Stimulated activated CD8-positive, alpha-beta memory T cell treated with anti-CD3 and anti-CD28 coated beads, Interleukin-4, amount 100 ng/mL, for 48 hours (primary cell): ENCODE measurements at places on chromosomes 2 and 18.

DNA sequence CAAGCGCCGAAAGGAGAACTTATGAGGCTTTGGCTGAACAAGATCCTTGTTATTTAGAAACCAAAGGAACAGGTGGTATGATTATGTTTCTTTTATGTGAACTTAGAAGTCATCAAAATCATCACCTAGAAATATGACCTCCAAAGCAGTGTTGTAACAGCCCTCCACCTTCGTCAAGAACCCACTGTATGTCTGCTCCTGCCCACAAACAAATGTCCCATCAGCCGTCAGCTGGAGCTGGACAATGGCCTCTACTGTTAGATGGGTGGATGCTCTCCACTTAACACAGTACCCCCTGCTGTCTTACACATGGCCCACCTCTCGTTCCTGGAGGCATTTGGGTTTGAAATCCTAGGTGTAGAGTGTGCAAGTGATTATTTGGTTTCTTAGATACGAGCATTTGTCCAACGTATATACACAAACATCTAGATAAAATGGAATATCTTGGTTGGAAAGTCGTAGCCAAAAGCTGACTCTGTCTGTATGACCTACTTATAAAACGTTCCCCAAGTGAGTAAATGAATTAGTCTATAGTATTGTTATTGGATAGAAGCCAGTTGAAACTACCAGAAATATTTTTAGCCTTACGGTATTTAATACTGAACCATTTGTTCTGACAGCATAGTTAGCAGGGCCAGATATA, 113.0 kb downstream of the CRIM1 start:
- no peak for DNase-seq

GRCh38 chr2:204625135-204625534, 79.9 kb downstream of the PARD3B start:
- no peak for DNase-seq

- no peak for DNase-seq
Measured at GRCh38 chr2:206647985-206648384, 5.7 kb downstream of the FAM237A start.

DNA sequence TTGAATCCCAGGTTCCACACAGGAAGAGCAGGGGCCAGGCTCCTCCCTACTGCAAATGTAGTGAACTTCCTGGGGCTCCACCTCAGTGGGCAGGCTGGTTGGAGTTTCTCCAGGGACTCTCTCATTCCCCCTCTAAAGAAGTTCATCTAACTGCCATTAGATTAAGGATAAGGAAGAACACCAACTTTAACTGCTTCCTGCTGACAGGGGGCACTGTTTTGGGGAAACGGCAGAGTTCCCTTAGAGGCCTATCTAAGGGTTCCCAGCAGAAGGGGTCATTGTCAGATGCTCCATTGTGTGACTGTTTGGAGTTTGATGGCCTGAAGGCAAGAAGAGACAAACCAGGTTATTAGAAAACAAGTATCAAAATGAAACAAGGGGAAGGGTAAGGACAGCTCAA, 2159.7 kb upstream of the PIK3C3 start:
- no peak for DNase-seq

GRCh38 chr2:180618570-180618969, 361.8 kb upstream of the UBE2E3 start:
- DNase-seq = no peak

DNA sequence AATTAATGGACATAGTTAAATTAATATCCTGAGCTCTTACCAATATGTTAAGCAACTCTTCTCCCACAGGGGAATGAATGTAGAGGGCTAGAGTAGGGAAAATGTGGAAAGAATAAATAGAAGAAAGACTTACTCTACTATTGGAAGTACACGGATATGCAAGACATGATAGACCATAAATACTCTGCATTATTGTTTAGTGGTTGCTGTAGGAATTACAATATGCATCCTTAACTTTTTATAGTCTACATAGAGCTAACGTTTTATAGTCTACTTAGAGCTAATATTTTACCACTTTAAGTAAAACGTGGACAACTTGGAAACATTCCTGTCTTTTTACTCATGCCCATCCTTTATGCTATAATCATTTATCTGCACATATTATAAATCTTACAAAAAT, 163.8 kb upstream of the GALNT5 start:
- no peak for DNase-seq

DNA sequence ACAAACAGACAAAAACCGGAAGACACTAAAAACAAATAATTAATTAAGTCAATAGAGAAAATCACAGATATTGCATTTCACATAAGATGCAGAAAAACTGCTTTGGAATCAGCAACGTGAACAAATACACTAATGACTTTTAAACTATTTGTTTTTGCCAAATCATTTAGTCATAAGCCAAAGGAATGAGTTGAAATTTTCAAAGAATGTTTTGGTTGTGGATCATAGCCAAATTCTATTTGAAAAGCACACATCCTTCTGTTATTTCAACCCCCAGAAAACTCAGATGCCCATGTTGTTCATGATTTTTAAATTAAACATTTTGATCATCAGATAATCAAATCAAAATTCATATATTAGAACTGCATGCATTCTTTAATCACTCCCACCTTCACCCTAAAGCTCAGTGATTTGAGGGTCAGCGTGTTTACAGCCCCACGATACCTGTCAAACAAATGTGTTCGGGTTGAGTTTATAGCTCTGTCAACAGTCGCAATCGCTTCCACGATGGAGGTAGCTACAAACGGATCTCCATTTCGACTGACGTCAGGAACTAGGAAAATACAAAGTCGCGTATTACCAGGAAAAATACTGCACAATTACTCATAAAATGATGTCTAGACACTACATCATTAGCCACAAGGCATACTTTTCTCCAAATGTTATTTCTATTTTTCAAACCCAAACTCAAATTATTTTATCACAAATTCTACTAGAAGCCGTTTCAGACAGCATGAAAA, 90.2 kb downstream of the PXDN start:
- DNase-seq = no peak

DNA sequence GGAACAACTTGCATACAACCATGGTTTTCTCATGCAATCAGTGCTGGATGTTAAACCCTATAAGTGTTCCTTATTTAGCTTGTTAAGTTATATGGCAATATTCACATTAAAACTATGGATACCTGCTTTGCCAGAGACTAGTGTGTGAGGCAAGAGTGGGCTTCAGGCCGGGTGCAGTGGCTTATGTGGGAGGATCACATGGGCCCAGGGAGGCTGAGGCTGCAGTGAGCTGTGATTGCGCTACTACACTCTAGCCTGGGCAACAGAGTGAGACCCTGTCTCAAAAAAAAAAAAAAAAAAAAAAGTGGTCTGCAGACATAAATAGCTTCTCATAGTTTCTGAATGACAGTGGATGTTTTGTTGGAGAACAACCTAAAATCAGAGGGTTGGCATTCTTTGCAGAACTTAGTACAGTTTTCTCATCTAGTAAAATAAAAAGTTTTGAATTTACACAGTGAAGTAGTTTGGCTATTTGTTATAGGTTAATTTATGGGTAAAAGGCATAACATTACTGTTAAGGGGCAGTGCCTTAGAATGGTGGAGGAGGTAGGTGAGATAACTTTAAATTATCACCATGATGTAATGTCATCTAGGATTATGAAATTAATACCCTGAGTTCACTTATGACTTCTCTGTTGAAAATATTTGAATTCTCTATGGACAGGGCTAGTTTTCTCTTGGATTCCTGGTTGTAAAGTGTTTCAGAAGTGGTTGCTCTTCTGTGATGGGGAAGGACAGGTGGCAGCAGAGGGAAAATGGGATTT, 5.3 kb downstream of the CERS6 start:
- DNase-seq = no peak

DNA sequence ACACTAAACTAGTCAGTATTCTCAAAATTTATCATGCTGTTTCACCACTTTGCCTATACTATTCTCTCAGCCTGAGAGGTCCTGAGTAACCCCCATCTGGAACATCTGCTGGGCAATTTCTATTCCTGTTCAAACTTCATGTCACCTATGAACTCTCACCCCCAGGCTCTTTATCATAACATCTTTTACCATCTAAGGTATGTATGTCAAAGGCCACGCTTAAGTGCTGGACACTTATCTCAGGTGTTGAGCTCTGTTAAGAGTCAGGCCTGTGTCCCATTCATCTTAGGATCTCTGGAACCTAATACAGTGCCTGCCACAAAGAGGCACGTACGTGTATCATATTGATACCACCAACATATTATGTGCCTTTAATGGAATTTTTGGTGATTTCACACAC, 4.9 kb downstream of the AAK1 start:
- no peak for DNase-seq

DNA sequence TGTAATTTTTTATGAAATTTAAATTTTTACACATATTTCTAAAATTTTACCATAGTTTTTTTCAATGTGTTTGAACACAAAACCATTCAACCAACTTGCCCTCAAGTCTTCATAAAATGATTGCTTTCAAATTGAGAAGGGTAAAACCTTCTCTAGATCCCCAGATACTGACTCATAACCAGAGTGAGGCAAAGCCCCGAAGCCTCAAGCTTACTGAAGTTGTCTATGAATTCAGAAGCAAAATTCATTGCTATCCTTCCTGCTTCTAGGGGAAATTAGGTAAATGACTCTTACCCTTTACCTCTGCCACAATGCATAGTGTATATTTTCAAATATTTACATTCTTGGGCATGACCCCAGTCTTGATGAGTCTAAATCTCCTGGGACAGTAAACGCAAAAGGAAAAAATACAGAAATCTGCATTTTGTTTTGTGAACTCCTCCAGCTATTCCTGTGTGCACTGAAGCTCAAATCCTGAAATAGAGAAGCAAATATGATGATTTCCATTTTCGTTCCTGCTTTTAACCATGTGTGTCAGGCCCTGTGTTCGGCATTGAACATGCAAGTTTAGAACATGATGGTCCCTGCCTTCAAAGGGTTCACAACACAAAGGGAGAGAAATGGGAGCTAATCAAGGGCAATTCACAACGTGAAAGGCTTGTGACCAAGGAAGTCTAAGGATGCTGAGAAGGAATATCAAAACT, 246.3 kb downstream of the SUCLG1 start:
- no peak for DNase-seq

- no peak for DNase-seq
Measured at GRCh38 chr2:199684832-199685231, 166.2 kb downstream of the FTCDNL1 start.

GRCh38 chr18:24543086-24543794, 82.8 kb downstream of the HRH4 start:
- no peak for DNase-seq

DNA sequence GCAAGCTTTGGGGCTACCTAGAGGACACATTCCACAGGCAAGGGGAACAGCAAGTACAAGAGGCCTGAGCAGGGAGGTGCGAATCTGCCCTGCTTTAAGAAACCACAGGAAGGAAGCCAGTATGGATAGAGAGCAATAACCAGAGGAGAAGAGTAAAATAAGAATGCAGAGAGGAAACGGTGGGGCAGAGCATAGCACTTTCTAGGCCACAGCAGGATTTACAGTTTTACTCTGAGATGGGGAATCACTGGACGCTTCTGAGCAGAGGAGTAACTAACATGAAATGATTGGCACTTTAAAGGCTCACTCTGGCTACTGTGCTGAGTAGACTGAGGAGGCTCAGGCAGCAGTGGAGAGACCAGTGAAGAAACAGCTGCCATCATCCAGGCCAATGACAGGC, 23.8 kb downstream of the AAK1 start:
- DNase-seq = no peak

- peak; percentile 66 for DNase-seq
Measured at GRCh38 chr18:2883076-2883735, 36.4 kb downstream of the EMILIN2 start.

DNA sequence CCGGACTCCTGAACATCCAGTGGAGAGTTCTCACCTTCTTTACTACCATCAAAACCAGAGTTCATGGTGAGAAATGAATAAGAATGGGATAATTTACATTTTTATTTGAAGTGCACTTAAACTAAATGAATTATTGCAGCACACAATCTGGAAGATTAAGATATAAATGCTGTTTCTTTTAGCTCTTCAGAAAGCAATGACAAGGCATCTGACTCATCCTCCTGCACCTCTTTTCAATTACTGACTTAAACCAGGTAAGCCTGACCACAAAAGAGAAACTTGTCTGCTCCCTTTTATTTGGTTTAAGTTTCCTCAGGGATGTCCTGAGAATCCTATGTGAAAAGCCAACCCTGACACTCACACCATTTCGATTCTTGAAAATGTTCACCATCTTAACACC, 720 bp upstream of the DSC2 start:
- no peak for DNase-seq

GRCh38 chr2:231321021-231321420, 74.5 kb upstream of the B3GNT7 start:
- no peak for DNase-seq

DNA sequence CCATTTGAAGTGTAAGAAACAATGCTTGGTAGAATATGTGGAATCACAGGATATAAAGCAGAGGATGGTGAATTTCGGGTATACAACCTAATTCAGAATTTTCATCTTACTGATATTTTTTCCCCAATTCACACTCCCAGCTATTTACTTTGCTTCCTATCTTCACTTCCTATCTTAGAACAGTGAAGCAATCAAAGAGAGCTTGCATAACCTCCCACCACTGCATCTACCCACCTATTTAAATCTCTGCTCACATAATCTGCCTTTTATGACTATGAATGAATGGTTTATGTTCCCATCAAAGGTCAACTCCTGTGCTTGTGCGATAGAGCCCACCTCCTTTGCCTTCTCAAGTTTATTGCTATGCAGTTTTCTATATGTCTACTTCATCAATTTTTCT, 3.3 kb downstream of the RMDN2 start:
- no peak for DNase-seq

- DNase-seq = no peak
Measured at GRCh38 chr2:28340312-28341202, 52.1 kb upstream of the FOSL2 start.

DNA sequence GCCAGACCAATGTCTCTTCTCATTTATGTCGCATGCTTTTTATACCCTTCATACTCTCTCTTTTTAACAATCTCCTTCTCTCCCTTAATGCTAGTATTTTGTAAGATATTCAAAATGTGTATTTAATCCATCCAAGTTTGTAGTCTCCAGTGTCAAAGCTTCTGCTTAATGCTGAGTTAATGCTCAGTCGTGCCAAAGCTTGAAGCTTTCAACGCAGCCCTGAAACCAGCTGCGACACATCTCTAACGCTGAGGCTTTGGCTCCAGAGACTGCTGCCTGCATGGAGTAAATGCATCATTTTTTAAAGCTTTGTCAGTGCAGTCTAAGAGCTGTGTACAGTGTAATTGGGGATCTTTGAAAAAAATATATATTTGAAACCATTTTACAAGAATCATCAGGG, 2108.8 kb upstream of the PIK3C3 start:
- no peak for DNase-seq

GRCh38 chr2:67565262-67565661, 168.1 kb downstream of the ETAA1 start:
- no peak for DNase-seq

GRCh38 chr2:18701981-18702380, 112.6 kb upstream of the NT5C1B start:
- DNase-seq = no peak

- no peak for DNase-seq
Measured at GRCh38 chr2:106562268-106563186, 75.4 kb downstream of the CD8B2 start.

GRCh38 chr2:184413221-184413620, 185.1 kb upstream of the ZNF804A start:
- DNase-seq = no peak
